ENCODE measurements at places on chromosomes 11 and 22.

DNA sequence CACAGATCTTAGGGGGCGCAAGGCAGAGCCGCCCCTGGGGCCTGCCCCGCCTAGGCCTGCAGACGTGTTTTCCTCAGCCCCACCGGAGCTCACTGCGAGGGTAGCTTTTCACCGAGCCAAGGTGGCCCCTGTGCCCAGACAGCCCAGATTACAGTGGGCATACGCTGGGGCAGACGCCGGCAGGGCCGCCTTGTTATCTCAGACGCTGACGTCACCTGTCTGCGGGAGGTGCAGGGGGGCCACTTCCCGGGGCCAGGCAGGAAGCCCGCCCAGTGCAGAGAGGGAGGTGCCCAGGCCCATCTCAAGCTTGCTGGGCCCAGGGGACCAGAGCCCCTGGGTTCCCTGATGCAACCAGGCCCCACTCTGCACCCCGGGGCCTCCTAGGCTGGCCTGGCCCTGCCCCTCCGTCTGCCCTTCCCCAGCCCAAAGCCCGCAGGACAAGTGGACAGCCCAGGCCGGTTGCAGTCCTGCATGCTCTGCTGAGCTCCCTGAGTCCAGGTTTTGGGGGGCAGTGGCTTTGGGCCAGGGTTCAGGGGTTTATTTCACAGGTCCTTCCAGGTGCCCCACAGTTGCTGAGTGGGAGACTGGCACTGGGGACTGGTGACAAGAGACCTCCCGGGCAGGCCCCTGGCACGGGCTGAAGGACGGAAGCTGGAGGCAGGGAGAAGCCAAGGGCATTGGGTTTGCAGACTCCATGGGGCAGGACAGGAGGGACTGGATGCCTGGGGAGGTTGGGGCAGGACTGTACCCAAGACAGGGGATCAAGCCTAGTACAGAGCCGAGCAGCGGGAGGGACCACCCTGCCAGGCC, 38.6 kb downstream of the IGF2 start:
- no peak for DNase-seq

DNA sequence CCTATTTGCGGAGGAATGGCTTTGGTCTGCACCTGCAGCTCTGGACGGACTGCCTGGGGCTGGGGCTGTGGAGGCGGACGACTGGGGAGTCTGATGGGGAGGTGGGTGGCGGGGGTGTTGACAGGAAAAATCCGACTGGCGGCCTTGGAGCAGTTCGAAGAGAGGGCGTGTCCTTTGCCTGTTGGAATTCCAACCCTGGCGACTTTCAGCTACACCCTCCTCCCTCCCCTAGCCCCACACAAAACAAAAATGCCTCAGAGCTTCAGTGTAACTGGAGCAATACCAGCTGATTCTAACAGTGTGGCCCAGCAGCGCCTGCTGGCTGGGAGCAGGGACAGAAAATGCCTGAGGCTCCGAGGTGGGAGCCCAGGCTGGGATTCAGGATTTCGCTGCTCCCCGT, 85.4 kb downstream of the ATXN10 start:
- DNase-seq, result no peak

GRCh38 chr22:47051441-47052071, 289.1 kb downstream of the TBC1D22A start:
- no peak for DNase-seq

DNA sequence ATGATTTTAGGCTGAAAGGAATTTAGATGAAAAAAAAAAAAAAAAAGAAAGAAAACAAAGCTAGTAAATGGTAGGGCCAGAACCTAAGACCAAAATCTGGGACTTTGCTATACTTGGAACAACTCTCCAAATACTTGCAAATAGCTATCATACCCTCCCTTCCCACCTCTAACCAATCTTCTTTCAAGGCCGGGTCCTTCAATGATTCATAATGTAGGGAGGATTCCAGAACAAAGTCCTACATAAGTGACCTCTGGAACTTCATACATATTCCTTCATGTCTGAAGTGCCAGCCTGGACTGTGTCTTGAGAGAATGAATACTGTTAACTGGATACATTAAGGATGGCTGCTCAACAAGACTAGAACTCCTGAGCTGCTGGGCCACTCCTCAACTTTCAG, 9.9 kb downstream of the STK33 start:
- no peak for DNase-seq

DNA sequence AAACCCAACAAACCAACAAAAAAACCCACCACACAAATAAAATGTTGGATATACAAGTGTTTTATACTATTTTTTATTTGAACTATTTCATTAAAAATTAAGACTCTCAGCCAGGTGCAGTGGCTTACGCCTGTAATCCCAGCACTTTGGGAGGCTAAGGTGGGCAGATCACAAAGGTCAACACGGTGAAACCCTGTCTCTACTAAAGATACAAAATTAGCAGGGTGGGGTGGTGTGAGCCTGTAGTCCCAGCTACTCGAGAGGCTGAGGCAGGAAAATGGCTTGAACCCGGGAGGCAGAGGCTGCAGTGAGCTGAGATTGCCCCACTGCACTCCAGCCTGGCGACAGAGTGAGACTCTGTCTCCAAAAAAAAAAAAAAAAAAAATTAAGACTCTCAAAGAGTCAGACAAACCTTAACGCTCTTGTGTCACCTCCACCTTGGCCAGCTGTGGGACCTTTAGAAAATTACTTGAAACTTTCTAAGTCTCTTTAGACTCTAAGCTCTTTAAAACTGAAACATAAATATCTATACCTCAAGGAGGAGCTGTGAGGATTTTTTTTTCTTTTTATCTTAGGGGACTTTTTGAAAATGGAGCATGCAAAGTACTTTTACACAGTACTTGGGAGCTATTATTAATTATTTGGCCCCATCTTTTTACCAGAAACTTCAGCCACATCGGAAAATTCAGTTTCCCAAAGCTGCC, 68.4 kb upstream of the CLNS1A start:
- no peak for DNase-seq

- DNase-seq, result no peak
Measured at GRCh38 chr11:13224324-13224723, 53.3 kb upstream of the BMAL1 start.

GRCh38 chr11:103700622-103701021, 335.8 kb upstream of the DDI1 start:
- DNase-seq, result no peak

GRCh38 chr11:72292106-72292785, 48.3 kb upstream of the PHOX2A start:
- DNase-seq, result no peak

DNA sequence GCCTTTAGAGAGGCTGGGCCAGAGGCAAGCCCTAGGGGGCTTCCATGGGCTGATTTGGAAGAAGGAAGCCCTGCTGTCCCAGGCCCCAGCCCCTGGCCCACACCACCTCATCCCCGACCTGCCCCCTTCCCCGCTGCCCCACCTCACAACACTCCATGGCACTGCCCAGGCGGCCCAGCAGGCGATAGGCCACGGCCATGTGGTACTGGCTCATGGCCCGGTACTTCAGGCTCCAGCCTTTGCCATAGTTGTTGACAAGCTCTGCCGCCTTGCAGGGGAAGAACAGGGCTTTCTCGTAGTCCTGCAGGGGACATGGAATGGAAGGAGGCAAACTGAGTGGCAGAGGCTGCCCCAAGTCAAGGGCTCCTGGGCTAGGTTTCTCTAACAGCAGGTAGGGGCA, 6.4 kb downstream of the RAPSN start:
- no peak for DNase-seq

- no peak for DNase-seq
Measured at GRCh38 chr11:22390283-22390655, 52.1 kb downstream of the SLC17A6 start.

DNA sequence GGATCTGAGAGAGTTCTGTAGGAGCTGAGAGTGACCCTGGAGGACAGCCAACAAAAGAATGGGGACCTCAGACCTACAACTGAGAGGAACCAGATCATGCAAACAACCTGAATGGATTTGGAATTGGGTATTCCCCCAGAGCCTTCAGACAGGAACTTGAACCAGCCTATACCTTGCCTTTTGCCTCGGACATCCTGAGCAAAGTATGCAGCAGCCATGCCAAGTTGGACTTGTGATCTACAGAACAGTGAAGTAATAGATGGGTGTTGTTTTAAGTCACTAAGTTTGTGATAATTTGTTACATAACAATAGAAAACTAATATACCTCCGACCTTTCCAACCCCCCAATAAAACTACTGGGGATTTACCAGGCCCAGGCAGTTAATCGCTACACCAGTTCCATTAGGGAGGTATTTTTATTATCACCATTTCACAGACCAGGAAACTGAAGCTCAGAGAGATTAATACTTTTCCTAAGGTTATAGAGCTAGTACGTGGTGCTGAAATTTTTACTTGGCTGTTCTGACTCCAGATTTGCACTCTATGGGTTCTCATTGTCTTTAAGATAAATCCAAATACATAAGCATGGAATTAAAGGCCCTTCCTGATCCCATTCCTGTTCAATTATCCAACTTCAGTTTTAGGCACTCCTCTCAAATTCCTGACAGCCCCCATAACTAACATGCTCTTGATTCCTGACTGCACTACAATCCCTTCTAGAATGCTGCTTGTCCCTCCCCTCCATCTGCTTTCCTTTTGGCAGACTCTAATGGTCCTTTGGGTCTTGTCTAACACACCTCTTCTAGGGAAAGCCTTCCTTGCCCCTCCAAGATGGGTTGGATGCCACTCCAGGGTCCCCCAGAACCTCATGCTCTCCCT, 1.7 kb upstream of the RASSF10 start:
- DNase-seq, result no peak

DNA sequence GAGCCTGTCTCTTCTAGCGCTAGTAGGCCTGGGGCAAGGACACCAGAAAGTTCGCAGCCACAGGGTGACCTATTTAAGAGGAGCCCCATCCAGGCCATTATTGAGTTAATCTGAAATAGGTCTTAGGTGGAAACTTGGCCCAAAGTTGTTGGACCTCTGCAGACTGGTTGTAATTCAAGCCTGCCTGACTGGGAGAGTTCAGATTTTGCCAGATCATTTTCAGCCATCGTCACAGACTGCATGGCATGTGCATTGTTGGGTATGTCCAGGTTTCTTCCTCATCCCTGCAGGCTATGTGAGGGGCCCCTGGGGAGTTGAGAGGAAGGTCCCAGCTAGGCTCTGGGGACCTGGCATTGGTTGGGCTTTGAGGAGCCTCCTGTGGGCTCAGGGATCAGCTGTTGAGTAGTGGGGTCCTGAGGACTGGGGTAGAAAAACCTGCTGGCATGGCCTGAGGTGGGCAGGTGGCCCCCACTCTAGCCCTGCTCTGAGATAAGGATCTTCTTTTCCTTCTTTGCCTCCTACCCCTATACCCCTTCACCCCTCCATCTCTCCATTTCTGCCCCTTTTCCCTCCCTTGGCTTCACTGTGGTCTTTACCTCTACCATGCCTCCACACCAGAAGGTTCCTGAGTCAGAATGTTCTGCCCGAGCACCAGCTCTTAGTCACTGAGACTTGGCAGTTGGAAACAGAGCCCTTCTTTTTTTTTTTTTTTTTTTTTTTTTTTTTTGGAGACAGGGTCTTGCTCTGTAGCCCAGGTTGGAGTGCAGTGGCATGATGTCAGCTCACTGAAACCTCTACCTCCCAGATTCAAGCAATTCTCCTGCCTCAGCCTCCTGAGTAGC, 112.7 kb downstream of the MORC2 start:
- DNase-seq, result no peak

DNA sequence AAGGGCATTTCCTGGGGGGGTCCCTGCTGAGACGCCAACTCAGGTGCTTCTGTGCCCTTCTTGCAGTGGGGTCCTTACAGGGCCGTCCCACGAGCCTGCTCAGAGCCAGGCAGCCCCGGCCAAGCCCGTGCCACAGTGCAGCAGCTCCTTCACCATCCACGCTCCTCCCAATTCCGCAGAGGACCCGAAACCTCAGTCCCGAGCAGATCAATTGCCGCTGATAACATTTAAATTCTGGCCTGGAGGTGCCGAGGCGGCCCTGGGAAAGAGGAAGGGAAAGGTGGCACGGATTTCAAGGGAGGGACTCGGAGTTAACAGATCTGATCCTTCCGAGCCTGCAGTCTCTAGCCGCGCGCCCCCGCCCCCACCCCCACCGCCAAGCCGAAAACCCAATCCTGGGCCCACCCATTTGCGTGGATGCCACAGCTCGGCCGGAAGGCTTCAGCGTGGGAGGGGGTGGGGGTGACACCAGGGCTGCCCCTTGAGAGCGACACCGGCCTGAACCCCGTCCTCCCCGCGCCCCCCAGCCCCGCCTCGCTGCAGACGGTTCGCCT, 32.3 kb upstream of the JAM3 start:
- no peak for DNase-seq

All from stimulated activated CD8-positive, alpha-beta memory T cell treated with anti-CD3 and anti-CD28 coated beads, Interleukin-7, amount 100 ng/mL, for 48 hours (primary cell).